Stimulated activated CD4-positive, alpha-beta T cell treated with anti-CD3 and anti-CD28 coated beads, Interleukin-15, amount 100 ng/mL, for 1 hour (primary cell): ENCODE measurements at places on chromosomes 5 and 9.

DNA sequence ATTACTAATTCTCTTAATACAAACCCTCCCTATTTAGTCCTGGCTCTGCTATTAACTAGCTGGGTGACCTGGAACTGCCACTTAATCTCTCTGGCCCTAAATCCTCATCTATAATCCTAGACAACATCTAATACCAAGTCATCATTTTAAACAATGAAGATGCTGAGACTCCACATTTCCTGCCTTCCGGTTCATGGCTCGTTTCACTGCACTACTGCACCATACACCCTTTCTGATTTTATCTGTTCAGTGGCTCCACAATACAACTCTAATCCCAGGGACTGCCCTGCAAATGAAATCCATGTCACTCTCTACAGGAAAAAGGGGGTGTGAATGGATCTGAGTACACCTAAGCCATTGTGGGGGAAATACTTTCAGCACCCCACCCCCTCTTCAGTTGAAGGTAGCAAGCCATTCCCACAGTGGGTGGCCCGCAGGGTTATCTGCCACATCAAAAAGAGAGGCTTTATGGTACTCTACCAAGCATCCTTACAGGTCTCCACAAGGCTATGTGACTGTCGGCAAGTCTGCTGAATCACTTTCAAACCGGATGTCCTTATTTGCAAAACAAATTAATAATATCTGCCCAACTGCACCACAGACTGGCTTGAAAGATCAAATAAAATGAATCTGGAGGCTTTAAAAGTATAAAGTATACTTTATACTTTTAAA is 89.5 kb downstream of the EPB41L4A start:
- DNase-seq = no peak

DNA sequence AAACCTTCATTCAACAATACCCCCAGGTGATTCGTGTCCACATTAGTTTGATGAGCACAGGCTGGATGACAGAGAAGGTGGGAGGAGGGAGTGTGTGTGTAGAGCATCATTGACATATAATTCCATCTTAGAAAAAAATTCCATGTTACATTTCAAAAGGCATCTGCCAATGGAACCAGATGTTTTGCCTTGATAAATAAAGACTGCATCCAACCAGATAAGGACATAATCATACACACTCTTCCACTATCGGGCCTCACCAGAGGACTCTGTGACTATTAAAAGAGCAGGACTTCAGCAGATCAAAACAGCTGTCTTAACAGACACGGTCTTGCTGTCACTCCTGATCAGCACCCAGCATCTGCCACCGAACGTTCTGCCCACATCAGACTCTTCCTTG is 96.4 kb upstream of the SPIN1 start:
- no peak for DNase-seq

- DNase-seq = no peak
Observed at GRCh38 chr5:173613433-173614159, 2.9 kb downstream of the BOD1 start.

DNA sequence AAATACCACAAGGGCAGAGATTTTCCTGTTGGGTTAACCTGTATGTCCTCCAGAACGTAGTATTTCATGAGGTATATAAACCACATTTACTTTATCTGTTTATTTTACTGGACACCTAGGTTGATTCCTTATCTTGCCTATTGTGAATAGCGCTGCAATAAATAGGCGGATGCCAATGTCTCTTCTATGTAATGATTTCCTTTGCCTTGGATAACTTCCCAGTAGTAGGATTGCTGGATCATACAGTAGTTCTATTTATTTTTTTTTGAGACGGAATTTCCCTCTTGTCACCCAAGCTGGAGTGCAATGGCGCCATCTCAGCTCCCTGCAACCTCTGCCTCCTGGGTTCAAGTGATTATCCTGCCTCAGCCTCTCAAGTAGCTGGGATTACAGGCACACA is 15.6 kb upstream of the TUT7 start:
- no peak for DNase-seq

DNA sequence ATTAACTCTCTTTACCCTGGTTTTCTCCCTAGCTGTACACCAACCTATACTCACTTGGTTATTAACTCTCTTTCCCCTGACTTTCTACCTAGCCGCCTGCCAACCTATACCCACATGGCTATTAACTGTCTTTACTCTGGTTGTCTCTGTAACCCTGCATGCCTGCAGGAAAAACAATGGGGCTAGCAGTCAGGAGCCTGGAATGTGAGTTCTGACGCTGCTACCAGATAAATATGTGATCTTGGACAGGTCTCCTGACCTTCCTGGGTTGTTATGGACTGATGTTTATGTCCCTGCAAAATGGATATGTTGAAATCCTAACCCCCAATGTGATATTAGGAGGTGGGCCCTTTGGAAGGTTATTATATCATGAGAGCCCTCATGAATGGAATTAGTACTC is 119.2 kb downstream of the SMARCA2 start:
- DNase-seq = no peak

- DNase-seq = no peak
Observed at GRCh38 chr9:112555844-112556482, 69.3 kb downstream of the KIAA1958 start.

GRCh38 chr9:18598969-18599368 is 125.0 kb downstream of the ADAMTSL1 start:
- no peak for DNase-seq

- no peak for DNase-seq
Observed at GRCh38 chr9:89864731-89865130, 259.9 kb downstream of the GADD45G start.

DNA sequence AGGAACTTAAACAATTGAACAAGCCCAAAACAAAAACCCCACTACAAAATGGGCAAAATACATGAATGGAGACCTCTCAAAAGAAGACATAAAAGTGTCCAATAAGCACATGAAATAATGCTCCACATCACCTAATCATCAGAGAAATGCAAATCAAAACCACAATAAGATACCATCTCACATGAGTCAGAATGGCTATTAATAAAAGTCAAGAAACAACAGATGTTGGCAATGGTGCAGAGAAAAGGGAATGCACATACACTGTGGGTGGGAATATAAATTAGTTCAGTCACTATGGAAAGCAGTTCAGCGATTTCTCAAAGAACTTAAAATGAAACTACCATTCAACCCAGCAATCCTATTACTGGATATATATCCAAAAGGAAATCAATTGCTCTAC is 337.4 kb upstream of the GRIA1 start:
- DNase-seq = no peak

DNA sequence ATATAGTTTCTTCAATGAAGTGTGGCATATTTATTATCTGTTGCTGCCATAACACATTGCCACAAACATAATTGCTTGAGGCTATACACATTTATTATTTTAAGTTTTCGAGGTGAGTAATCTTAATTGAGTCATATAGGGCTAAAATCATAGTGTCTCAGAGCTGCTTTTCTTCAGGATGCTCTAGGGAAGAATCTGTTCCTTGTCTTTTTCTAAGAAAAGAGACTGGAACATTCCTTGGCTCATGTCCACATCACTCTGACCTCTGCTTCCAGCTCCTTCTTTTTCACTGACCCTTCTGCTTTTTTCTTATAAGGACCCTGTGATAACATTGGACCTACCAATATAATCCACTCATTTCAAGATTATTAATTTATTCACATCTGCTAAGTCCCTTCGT is 632.4 kb upstream of the TYRP1 start:
- DNase-seq = no peak

GRCh38 chr9:76519075-76519835 is 60.3 kb downstream of the GCNT1 start:
- DNase-seq = no peak

GRCh38 chr5:96814041-96814440 is 6.3 kb upstream of the ERAP1 start:
- no peak for DNase-seq

- no peak for DNase-seq
Observed at GRCh38 chr5:15808577-15808976, 308.6 kb downstream of the FBXL7 start.
